ENCODE measurements at places on chromosomes 7 and 10.
A peak's percentile ranks its signal among the peaks of the same experiment; 100 is the strongest.

DNA sequence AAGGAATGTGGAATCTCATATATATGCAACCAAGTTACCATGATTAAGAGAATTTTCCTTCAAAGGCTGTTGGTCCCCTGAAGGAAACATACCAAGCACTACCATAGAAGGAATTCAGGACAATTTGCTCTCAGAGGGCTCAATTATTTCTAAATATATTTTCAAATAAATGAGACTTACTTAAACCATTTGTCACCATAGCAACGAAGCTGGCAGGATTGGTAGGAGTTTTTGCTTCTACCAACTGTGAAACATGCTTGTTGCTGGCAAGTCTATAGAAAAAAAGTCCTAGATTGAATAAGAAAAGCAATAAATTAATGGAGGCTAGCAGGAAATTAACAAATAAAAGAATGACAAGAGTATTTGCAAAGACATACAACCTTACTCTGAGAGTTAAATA, 156.9 kb upstream of the NPSR1 start:
- DNase-seq: no peak

- DNase-seq: no peak
Observed at GRCh38 chr7:128025380-128025779, 5.9 kb downstream of the LRRC4 start.

DNA sequence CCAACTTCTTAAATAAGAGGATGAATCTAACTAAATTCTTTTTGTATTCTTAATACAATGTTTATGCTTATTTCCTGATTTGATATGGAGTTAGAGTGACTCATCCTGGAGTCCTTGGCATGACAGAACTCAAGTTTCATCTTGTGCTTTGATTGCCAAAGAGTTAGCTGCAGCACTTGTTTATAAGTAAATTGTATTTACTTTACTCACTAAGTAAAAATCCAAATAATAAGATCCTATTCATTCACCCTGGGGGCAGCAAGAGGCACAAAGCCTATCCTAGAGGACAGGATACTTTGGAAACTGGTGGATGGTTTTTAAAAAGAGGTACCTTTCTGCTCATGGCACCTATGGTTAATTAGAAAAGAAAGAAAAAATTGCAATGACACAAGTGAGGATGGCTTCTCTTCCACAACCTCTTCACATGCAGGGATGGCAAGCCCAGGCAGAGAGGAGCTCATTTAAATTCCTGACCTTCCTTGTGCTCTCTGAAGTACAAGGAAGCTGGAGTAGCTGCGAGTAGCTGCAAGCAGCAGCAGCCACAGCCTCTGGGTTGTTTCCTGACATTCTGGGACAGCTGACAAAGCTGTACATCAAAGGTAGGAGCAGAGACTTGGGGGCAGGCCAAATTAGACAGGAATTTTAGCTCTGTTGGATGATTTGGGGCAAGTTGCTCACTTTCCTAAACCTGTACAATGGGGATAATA, 28.5 kb upstream of the CROT start:
- peak; percentile 68 for DNase-seq

GRCh38 chr10:51663086-51663485, 36.3 kb downstream of the CSTF2T start:
- no peak for DNase-seq

DNA sequence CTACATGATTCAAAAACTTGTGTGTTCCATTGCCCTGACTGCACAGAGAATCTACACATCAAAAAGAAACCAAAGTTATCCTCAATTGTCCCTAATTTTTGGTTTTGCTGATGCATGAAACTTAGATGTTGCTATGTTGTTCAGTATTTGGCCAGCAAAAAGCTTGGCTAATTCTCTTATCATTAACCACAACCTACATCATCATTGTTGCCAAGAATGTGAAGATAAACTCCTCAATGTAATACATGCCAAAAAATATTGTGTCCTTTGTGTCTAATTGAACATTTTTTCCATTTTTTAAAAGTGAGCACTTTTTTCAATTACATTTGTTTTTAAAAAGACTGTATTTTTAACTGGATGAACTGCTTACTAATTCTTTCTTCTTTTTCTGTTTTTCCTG, 268.0 kb upstream of the SEMA3D start:
- DNase-seq: no peak

GRCh38 chr10:80484243-80484642, 30.1 kb downstream of the TSPAN14 start:
- DNase-seq: no peak

DNA sequence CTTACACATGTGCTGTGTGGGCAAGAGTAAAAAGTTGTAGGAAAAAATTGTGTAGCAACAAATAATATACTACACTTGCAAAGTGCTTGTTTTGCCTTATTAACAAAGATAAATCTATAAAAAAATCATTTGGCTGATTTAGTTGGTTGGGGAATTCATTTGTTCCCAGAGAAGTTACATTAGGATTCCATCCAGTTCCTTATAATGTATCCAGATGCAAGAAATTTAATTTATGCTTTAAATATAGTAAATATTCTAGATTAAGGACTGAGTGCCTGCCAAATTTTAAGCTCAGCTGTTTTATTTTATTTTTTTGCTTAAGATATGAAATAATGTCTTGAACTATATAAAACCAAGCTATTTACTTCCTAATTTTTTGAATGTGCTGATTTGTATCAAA, 1169.9 kb downstream of the NXPH1 start:
- no peak for DNase-seq

DNA sequence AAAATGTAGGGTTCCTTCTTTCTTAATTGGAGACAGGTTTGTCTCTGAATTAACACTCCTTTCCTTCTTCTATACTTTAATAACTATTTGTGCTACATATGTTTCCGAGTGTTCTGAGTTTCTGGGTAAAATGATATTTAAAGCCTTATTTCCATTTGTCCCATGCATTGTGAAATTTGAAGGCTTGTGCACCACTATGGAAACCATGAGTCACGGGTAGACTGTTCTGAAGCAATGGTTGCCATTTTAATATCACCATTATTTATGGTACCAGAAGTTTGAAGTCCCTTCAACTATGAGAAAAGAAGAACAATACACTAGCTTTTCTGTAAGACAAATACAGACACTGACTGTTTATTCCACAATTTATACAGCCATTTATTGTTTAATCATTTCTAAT, 44.7 kb upstream of the ZEB1 start:
- DNase-seq: no peak

DNA sequence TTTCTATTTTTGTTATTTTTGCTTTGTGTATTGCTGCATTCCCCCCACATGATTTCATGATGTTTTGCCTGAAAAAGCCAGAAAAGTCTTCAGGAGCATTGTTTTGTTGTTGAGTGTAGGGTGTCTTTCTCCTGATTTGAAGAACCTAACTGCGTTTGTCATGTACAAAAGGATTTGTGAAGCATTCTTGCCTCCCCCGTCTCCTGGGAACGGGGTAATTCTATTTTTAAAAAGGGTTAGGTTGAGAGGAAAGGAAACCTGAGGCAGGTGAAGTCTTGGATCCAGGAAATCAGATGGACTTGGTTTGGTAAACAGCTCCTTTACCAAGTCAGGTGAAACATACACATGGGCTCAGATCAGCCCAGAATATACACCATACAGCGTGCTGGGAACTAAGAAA, 26.0 kb upstream of the BTBD16 start:
- no peak for DNase-seq

DNA sequence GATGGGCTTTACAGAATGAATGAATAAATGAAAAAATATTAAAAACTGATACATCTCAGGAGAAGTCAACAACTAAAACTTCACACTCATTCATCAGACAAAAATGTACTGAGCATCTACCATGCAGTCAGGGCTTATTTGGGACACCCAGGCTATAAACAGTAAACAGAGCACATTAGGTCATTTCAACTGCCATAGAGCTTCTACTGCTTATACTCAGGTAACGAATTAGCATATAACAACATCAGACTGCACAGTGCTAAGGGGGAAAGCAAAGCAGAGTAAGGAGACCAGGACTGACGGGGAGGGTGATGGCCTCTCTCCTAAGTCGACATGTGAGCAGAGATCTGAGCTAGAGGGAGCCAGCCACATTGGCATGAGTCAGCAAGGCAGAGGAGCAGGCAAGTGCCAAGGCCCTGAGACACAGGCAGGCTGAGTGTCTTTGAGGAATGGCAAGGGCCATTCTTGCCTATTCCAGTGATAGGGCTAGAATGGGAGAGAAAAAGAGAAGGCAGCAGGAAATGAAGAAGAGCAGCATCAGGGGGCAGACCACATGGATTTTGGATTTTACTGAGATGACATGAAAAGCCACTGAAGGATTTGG, 528.9 kb downstream of the PARD3 start:
- DNase-seq: no peak

DNA sequence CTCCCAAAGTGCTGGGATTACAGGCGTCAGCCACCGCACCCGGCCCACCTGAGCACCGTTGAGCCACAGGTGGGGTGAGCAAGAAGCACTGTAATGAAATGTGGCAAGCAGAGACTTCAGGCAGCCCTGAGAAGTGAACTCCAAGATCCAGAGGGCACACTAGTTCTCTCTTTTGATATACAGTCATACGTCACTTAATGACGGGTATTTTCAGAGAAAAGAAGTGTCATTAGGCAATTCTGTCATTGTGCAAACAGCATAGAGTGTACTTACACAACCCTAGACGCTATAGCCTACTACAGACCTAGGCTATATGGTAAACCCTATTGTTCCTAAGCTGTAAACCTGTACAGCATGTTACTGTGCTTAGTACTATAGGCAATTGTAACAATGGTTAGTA, 7.9 kb downstream of the PANK1 start:
- no peak for DNase-seq

DNA sequence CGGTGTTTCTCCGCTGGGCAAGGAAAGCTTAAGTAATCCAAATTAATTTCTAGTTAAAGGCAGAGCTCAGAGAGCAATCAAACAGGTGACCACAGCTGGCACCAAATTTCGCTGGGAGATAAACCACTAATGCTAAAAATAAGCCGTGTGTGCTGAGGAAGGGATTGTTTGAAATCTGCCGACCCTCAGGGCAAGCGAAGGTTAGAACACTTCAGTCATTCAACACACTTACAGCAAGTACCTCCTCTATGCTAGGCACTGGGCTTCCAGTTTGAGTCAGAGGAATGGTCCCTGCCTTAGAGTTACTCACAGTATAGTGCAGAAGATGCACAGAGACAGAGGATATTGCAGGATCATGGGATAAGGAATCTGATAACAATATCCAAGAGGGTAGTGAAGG, 467.9 kb upstream of the PODXL start:
- DNase-seq: no peak

DNA sequence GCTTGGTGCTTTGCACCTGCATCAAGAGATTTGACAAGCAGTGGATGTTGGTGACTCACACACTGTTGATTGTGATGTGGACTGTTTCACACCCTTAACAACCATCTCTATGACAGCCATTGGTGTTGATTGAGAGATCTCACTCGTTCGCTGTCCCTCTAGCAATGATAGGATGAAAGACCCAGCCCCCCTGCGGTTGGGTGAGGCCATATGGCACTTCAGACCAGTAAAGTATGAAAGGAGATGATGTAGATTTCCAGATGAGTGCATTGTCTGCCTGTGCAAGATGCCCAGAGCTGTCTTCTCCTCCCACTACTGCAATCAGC, 138.7 kb upstream of the PRR15 start:
- no peak for DNase-seq

DNA sequence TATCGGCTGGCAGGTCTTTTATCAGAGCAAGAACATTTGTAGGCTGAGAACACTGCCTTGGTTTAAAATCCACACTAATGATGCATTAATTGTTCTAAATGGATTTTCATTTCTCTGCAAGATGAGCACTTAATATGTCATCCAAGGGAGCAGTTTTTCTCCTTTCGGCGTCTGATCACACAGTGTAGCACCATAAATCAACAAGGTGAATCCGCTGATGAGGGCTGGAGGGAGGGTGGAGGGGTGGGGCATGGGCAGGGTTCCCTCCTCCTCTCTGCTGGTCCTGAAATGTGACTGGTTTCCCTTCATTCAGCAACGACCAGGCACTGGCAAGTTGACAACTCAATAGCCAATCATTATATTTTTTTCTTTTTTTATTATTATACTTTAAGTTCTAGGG, 45.6 kb downstream of the ADAM12 start:
- no peak for DNase-seq

- no peak for DNase-seq
Observed at GRCh38 chr7:78006063-78006755, 207.6 kb downstream of the PHTF2 start.

GRCh38 chr10:122140941-122141623, 130.0 kb upstream of the BTBD16 start:
- DNase-seq: peak; percentile 98

DNA sequence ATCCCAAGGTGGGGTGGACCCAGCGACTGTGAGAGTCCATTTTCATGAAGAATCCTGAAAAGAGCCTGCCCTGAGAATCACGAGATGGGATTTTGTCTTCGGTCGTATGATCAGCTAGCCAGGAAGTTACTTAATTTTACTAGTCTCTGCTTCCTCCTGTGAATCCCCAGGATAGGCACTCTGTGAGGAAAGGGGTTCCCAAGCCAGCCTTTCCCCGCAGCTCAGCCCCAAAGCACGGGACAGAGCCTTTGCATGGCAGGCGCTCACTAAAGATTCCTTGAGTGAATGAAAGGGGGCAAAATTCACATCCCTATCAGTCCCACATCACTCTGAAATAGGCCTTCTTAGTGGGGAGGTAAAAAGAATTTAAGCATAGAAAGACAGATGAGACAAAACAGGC, 219.6 kb downstream of the ADARB2 start:
- DNase-seq: no peak

GRCh38 chr7:151780631-151781030, 96.3 kb downstream of the PRKAG2 start:
- DNase-seq: no peak

DNA sequence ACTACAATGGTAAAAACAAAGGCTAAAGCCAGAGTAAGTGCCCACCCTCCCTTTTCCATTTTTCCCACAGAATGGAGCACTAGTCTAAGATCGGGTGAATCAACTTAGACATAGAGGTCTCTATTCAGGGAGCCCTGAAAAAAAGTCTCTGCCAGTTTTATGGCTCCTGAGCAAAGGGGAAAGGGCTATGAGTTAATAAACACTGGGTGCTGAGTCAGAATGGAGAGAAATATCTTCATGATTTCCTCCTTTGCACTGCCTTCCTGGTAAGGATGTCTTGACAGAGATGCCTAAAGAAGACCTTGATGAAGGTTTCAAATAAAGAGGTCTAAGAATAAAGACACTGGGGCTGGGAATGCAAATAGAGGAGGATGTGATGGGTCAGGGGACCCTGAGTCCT, 607.4 kb upstream of the MBL2 start:
- DNase-seq: no peak

DNA sequence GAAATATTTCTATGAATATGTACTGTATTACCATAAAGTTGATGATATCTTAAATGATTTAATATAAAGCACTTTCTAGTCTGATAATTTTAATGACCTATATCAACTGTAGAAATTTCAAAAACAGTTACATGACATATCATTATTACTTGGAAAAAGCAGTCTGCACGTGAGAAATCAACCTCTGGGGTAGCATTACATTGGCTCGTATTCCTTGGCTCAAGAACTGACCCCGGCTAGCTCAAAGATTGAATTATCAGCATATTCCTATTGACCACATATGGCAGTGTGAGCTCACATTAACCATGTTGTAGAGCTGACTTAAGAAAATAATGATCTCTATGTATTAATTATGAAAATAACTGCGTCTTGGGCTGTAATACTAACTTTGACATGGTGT, 139.3 kb downstream of the PTN start:
- no peak for DNase-seq

Measured in A549 (cell line).